Activated CD8-positive, alpha-beta memory T cell treated with anti-CD3 and anti-CD28 coated beads for 1 hour (primary cell): ENCODE measurements at places on chromosomes 4 and X.

DNA sequence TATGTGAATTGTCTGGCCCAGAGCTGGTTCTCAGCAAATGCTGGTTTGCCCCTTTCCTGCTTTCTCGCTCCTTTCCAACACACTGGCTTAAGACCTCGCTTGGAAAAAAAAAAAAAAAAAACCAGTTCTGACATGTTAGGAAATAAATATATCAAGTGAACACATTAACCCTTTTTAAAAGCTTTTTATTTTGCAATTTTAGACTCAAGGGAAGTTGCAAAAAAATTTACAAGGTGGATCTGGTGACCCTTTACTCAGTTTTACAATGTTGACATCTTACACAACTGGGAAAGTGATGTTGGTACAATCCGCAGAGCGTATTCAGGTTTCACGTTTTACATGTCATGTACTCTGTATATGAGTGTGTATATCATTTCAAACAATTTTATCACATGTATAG lies 100.1 kb downstream of the RTL5 start:
- no peak for DNase-seq

GRCh38 chr4:3342182-3342854 lies 49.5 kb downstream of the RGS12 start:
- DNase-seq: no peak

DNA sequence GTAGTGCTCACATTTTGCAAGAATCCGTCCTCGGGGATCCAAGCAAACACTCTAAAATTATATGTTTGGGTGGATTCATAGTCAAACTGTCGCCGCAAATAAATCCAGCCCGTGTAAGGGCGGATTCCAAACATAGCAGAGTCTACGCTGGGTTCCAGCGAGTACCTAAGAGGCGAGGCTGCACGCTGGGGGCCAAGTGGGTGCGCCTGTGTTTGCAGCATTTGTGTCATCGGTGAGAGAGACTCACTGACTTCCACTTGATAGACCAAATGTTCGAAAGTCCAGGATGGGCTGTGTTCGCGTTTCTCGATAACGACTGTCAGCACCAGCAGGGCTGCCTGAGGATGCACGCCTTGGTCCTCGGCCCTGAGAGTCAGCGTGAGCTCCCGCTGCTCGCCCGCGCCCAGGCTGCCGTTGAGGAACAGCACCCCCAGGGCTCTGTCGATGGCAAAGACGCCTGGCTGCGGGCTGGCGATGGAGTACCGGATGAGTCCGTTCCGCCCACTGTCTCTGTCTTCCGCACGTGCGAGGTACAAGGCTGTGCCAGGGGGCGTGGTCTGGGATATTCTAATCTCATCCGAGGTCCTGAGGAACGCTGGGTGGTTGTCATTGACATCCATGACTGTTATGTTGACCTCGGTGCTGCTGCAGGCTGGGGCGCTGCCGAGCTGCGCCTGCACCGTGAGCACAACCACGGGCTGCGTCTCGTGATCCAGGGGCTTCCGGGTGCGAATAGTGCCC lies 158.7 kb downstream of the DCHS2 start:
- no peak for DNase-seq

- no peak for DNase-seq
These were observed 23.5 kb upstream of the PHF8 start for GRCh38 chrX:54067766-54068165.

GRCh38 chr4:147076179-147076578 lies 130.5 kb upstream of the TTC29 start:
- DNase-seq: no peak

DNA sequence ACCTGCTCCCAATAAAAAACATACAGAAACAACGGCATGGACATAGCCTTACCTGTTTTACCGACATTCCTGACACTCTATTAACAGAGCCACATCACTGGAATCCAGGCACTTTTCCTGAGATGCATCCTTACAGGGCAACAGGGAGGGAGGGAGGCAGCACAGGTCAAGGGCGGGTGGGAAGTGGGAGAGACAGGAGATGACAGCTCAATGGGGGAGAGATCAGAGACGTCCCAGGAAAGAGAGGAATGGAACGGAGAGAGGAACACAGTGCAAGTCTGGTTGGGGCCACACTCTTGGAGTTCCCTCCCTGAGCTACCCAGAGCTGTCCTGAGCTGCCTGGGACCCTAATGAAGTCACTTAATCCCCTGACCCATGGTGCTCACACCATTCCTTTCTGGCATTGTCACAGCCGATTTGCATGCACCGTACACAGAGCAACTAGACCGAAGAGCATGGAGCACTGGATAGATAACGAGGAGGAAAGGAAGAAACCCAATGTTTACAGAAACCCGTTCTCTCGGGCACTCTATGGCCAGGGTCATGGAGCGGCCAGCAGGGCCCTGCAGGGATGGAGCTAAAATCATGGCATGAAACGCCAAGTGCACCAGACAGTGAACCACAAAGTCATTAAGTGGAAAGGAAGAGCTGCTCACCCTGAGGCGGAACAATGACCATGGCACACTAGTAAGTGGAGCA lies 93.1 kb downstream of the NSUN7 start:
- DNase-seq: no peak

DNA sequence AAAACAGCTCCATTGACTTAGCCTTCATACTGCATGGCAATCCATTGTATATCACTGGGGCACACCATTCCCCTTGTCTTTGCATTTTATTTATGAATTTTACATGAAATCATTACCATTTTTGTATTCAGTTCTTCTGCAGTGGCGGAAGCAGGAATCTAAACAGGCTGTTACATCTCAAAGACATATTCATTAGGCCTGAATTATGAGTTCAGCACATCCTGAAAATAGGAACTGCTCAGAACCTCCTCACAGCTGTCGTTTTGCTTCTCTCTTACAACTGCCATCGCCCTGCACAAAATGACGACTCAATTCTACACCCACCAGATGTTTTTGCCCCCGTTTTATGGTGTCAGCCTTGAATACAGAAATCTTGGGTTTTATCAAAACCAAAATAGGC lies 474.4 kb upstream of the MAGEB18 start:
- no peak for DNase-seq

DNA sequence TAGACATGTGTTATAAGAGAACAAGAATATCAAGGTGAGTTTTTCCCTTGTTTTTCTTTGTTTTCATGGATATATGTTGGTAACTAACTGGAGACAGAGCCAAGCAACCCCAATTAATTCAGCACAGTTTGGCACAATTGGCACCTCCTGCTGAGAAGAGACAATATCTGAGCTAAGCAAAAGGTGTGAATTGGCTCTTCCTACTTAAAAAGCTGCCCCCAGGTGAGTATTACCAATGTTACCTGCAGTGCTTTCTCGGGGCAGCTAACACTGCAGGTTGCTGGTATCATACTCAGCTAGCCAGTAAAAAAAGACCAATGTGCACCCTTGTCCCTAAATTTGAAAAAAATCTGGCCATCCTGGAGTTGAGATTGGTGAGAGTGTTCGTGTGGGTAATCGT lies 871.2 kb upstream of the TENM3 start:
- DNase-seq: no peak

DNA sequence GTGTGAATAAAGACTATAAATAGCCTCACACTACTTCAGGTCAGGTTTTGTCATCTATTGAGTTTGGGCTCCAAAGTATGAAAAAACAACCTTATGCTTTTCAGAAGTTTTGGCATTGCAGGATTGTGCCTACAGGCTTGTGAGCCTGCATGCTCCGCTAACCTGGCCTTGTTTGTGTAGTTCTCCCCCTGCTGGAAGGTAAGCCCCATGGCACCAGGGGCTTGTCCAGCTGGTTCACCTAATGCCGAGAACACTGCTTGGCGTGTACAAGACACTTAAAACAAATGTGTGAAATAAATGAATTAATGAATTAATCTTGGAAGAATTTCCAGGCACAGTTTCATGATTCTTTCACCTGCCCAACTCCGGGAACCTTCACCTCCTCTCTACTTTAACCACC lies 1.8 kb upstream of the HSD17B10 start:
- no peak for DNase-seq

GRCh38 chr4:10204401-10205058 lies 87.9 kb upstream of the WDR1 start:
- no peak for DNase-seq

- DNase-seq: no peak
These were observed 527.2 kb upstream of the PRKX start for GRCh38 chrX:4240541-4241194.

DNA sequence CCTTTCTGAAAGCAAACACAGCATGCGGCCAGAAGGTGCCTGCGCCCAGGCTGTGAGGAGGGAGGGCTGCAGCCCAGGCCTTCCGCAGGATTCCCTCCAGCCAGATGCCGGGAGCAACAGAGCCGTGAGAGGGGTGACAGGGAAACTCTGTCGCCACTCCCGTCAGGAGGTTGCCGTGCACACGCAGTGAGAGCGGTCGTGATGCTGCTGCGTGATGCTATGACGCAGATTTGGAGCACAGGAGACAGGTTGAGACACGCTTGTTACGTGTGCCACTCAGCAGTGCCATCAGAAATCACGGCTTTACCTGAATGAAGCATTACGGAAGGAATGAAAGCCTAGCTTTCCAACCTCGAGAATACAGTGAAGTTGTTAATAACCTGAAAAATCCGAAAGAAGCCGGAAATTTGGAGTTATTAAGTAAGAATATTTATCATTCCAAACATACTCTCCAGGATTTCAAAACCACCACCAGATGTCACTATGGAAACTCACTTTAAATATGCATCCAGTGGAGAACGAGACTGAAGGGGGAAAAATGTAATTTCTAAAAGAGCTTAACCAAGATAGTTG lies 54.4 kb downstream of the FAT1 start:
- no peak for DNase-seq

GRCh38 chr4:183797445-183798300 lies 107.4 kb upstream of the STOX2 start:
- DNase-seq: no peak

- no peak for DNase-seq
These were observed 17.1 kb upstream of the ARHGAP10 start for GRCh38 chr4:147714575-147715401.

GRCh38 chr4:126725906-126726305 lies 906.9 kb upstream of the INTU start:
- DNase-seq: no peak

GRCh38 chrX:152641256-152641875 lies 3.7 kb downstream of the GABRQ start:
- no peak for DNase-seq

DNA sequence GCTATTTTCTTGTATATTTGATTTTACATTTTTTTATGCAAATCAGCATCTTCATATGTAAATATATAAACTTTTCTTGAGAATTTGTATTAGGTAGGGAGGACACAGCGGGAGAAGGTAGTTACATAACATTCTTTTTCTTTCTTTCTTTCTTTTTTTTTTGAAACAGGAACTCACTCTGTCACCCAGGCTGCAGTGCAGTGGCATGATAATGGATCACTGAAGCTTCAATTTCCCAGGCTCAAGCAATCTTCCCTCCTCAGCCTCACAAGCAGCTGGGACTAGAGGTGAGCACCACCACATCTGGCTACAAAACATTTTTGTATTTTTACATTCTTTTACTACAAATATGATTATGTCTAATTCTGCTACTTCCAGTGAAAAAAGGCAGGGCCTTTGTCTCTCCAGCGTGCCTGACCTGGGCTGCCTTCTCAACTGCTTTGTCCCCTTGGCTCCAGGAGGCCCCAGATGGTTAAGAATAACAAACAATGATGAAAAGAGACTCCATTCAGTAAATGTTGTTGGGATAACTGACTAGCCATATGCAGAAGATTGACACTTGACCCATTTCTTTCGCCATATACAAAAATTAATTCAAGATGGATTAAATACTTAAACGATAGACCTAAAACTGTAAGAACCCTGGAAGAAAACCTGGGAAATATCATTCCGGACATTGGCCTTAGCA lies 46.5 kb upstream of the FAT4 start:
- no peak for DNase-seq

DNA sequence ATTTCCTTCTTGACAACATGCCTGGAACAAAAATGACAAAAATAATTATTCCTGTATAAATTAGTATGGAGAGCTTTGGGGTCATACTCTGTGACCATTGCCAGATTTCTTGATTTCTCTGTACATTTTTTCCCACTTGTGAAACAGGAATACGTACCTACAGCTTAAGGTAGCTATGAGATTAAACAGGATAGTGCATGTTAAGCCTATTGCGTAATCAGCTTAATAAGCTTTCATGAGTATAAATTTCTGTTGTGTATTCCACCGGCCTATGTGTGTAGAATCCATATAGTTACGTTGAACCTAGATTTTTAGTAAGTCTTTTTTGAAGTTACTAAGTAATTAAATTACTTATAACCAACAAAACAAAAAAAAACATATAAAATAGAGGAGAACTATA lies 334.9 kb downstream of the DCTD start:
- no peak for DNase-seq

- no peak for DNase-seq
These were observed 71.7 kb downstream of the APBB2 start for GRCh38 chr4:41142376-41143310.

DNA sequence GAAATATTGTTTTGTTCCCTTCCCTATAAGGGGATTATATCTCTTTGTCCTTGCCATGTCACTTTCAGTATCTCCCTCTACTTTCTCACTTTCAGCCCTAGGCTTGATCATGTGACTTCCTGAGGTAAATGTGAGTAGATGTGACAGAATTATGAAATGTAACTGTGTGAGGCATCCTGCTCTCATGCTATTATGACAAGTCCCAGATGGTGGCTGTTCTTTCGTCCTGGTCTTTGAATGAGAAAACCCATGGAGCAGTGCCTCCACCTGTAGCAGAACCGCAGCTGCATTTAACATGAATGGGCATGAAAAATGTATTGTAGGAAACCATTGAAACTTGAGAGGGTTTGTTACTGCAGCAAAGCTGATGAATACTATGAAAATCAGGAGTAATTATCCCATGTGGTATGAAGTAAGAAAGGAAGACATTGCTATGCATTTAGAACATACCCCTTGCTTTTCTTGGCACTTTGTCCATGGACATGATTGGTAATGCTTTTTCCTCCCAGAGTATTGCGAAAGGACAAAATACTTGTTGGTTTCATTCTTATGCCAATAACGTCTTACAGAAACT lies 202.2 kb upstream of the GPRIN3 start:
- no peak for DNase-seq

DNA sequence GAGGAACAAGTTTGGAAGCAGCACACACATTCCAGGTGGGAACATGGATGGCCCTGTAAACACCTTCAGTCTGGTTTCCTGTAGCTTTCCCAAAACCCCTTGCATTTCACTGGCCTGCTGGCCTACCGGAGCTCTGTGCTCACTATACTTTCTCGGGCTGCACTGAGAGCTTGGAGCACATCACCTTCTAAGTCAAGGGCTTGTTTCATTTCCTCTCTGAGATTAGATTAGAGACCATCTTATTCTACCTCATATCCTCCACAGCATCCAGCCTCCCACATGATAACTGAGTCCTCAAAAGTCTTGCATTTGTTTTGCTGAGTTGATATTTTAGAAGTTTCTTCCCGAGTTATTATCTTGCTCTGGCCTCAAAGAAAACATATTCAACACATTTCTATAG lies 147.7 kb downstream of the RASL11B start:
- no peak for DNase-seq

- DNase-seq: no peak
These were observed 12.4 kb upstream of the PIN4 start for GRCh38 chrX:72169008-72169728.

- no peak for DNase-seq
These were observed 14.1 kb downstream of the NOP14 start for GRCh38 chr4:2948895-2949781.
